ENCODE measurements at places on chromosomes 6 and 20. TPM values are rescaled to one million over a fixed set of nuclear protein-coding genes. Genes with fewer than 3 reads are reported as not detected.

GRCh38 chr20:7695635-7696034 is 244.6 kb downstream of the HAO1 start:
- peak; percentile 94 for DNase-seq
- peak overlapping the region; percentile 52 for H3K27ac ChIP-seq
- H3K36me3 ChIP-seq: no peaks in the 10 kb centered on the region
- H3K27me3 ChIP-seq: no peaks in the 10 kb centered on the region

- H3K4me3 ChIP-seq: no peak overlapping the region
- H3K36me3 ChIP-seq: no peaks in the 10 kb centered on the region
Observed at GRCh38 chr20:63129991-63130657, 85.8 kb downstream of the YTHDF1 start.

- peak overlapping the region; percentile 88 for H3K4me3 ChIP-seq
- H3K27me3 ChIP-seq: no peaks in the 10 kb centered on the region
- peak overlapping the region; percentile 77 for H3K27ac ChIP-seq
- peaks cover 6% of the 10 kb centered on the region for H3K4me1 ChIP-seq
- no peak for DNase-seq
Observed at GRCh38 chr6:149319422-149319821, 1.9 kb downstream of the TAB2 start.

- peak; percentile 17 for DNase-seq
- H3K27ac ChIP-seq: no peak overlapping the region
- H3K4me3 ChIP-seq: peak overlapping the region; percentile 40
- H3K4me1 ChIP-seq: peaks cover 5% of the 10 kb centered on the region
Observed at GRCh38 chr6:107820338-107821261, 3.5 kb downstream of the SCML4 start.

DNA sequence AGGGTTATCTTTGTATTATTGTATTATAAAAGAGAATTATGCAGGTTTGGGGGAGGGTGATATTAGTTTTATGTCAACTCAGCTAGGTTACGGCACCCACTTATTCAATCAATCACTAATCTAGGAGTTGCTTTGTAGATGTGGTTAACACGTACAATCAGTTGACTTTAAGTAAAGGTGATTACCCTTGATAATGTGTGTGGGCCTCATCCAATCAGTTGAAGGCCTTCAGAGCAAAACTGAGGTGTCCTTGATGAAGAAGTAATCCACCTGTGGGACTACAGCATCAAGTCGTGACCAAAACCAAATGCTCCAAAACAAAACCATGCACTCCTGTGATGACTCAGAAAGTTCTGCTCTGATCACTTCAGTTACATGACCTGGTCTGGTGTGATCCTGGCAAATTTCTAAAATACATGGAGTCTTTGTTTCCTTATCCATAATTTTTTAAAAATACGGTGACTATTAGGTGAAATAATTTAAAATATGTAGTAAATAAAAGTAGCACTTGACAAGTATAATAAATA is 114.1 kb downstream of the IYD start:
- no peak overlapping the region for H3K27ac ChIP-seq
- DNase-seq: no peak
- no peaks in the 10 kb centered on the region for H3K27me3 ChIP-seq
- no peaks in the 10 kb centered on the region for H3K36me3 ChIP-seq

- DNase-seq: peak; percentile 23
- no peaks in the 10 kb centered on the region for H3K27me3 ChIP-seq
- H3K36me3 ChIP-seq: no peaks in the 10 kb centered on the region
- peaks cover 8% of the 10 kb centered on the region for H3K4me1 ChIP-seq
- H3K27ac ChIP-seq: no peak overlapping the region
Observed at GRCh38 chr6:127554435-127555006, 22.5 kb upstream of the C6orf58 start.

- H3K27me3 ChIP-seq: no peaks in the 10 kb centered on the region
- H3K36me3 ChIP-seq: no peaks in the 10 kb centered on the region
- H3K27ac ChIP-seq: no peak overlapping the region
- peak; percentile 4 for DNase-seq
- H3K4me1 ChIP-seq: peaks cover 13% of the 10 kb centered on the region
Observed at GRCh38 chr6:142800240-142800639, 144.7 kb downstream of the HIVEP2 start.

DNA sequence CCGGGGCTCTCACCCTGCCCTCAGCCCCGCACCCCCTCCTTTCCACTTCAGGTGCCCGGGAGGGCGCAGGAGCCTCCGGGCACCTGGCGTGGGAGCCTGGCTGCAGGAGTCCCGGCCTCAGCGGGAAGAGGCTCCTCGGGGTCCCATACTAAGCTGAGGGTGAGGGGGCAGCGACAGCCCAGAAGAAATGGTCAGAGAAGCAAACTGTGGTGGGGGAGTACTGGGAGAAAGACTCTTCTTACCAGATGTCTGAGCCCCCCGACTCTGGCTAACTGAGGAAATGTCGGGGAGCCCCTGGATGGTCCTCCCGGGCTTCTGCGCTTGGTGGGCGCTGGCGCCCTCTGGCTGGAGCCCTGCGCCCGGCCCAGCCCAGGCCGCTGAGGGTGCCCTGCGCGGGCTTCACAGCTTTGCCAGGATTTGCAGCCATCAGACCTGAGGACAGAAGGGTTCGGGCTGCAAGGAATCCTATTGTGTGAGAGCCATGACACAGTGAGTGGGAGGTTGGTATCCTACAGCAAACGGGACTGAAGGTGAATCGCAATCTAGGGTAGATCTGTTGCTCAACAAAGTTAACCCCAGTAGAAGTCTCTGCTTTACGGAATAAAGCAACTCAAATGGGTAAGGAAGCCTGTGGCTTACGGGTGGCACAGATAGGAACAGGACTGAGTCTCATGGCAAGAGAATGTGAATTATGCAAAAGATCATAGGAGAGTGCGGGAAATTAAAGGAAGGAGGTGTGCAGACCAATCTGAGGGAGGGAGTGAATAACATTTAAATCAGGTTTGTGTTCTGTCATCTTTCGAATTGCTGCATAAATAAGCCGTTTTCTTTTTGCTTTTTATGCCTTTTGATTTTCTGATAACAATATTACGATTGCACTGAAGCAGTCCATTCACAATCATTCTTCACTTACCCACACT is 639 bp upstream of the RCAN2 start:
- no peaks in the 10 kb centered on the region for H3K36me3 ChIP-seq
- DNase-seq: no peak
- H3K4me3 ChIP-seq: peak overlapping the region; percentile 57

DNA sequence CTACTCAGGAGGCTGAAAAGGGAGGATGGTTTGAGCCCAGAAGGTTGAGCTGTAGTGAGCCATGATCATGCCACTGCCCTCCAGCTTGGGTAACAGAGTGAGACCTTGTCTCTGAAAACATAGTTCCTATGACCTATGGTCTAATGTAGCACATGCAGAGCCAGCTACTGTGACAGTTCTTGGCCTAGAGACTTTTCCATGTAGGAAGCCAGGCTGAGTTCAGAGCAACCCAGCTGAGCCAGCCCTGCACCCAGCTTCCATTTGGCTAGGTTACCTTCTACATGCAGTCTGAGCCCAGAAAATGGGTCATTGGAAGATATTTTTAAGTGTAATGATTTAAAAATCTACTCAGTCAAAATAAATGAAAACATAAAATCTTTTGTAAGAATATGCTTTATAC is 92.8 kb downstream of the FNDC1 start:
- H3K4me1 ChIP-seq: no peaks in the 10 kb centered on the region
- H3K4me3 ChIP-seq: no peak overlapping the region
- H3K36me3 ChIP-seq: no peaks in the 10 kb centered on the region
- no peaks in the 10 kb centered on the region for H3K27me3 ChIP-seq
- no peak overlapping the region for H3K27ac ChIP-seq

DNA sequence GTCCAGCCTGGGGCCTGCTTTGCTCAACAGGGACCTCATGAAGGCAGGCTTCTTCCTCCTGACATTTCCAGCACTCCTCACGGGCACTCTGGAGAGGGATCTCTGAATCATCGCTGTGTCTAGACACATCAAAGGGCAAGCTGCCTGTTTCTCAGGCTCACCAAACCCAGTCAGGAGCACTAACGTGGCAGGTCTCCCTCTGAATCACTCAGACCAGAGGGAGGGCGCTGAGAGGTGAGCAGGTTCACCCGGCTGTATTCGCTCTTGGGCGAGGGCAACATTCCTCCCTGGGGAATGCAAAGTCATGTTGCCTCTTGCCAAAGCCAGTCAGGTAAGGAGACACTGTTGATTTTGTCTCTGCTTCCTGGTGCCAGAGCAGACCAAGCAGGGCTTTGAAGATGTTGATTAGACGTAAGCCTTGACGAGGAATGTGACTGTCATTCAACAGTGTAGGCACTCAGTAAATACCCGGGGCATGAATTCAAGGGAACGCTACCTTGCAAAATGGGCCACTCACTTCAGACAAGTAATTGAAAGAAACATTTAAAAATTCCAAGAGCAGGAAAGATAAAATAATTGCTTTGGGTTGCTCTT is 50.1 kb downstream of the CYP24A1 start:
- peak overlapping the region; percentile 99 for H3K27ac ChIP-seq
- no peak overlapping the region for H3K4me3 ChIP-seq
- H3K36me3 ChIP-seq: no peaks in the 10 kb centered on the region
- DNase-seq: peak; percentile 99
- H3K4me1 ChIP-seq: peaks cover 32% of the 10 kb centered on the region
- H3K27me3 ChIP-seq: no peaks in the 10 kb centered on the region

DNA sequence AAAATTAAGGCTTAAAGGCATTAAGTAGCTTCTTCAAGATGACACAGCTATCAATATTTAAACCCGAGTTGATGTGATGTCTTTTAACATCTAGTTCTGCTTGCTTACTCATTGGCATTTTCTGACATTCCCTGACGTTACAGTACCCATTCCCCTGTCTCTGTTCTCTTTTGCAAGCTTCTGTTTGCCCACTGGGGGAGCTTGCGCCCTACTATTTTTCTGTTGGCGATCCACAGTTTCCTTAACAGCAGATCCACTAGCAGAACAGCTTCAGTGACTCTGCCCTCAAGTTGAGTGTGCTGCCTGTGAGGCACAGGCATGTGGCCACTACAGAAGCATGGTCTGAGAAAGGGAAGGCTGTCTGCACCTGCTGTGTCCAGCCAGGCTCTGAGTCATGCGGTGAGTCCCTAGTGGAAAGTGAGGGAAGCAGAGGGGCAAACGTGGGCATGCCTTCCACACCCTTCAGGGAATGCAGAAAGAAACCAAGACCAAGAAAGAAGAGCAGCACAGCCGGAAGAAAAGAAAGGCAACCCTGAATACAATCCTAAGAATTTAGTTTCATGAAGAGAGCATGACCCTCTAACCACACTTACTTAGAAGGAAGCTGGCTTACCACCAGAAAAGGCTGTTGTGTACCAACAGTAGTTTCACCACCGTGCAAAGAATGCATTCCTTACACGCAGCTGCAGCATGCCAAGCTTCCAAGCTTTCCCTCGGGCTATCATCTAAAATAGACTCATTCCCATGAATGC is 97.7 kb upstream of the VGLL2 start:
- H3K4me3 ChIP-seq: no peak overlapping the region
- DNase-seq: peak; percentile 35
- H3K4me1 ChIP-seq: no peaks in the 10 kb centered on the region
- no peaks in the 10 kb centered on the region for H3K36me3 ChIP-seq
- H3K27ac ChIP-seq: no peak overlapping the region

GRCh38 chr20:63247671-63248228 is 6.5 kb downstream of the NKAIN4 start:
- H3K4me3 ChIP-seq: no peak overlapping the region
- no peak for DNase-seq
- no peaks in the 10 kb centered on the region for H3K36me3 ChIP-seq
- H3K27ac ChIP-seq: no peak overlapping the region
- peaks cover 3% of the 10 kb centered on the region for H3K27me3 ChIP-seq

DNA sequence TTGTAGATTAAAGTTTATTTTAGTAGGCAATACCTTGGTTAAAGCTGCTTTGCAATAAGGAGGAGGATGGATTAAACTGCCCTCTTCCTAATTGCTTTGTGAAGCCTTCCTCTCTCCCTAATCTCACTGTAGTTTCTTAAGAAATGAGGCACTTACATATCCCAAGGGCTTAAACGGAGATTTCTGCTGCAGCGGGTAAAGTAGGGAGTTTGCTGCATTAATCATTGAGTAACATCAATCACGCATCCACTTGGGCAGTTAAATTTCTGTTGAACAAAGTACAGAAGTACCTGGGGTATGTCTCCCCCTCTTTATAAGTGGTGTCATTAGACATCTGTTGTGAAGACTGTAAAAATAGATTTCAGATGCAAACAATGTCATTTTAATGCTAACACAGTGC is 29.5 kb upstream of the ARID1B start:
- DNase-seq: no peak
- H3K4me1 ChIP-seq: no peaks in the 10 kb centered on the region
- H3K36me3 ChIP-seq: no peaks in the 10 kb centered on the region
- no peak overlapping the region for H3K27ac ChIP-seq

- peak; percentile 83 for DNase-seq
- no peak overlapping the region for H3K4me3 ChIP-seq
- H3K36me3 ChIP-seq: no peaks in the 10 kb centered on the region
- H3K27me3 ChIP-seq: no peaks in the 10 kb centered on the region
- no peak overlapping the region for H3K27ac ChIP-seq
Observed at GRCh38 chr6:148317739-148318138, 24.9 kb upstream of the SASH1 start.

DNA sequence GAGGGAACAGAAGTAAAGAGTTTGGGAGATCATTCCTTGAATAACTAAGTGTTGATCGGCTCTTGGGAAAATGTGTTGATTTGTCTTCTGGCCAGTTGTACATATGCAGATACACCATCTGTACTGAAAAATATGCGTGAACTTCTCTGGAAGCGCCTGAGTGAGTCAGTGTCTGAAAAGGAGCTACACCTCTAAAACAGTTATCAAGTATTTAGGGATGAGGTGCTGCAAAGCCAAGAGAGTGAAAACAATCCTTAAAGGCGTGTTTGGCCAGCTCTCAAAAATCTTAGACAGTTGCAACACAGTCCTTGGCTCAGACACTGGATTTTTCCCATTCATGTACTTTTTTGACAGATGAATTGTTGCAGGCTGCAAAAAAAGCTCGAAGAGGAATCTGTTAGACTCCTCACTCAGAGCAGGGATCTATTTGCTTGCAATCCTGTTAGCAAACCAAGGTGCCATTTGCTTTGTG is 61.3 kb downstream of the BMP6 start:
- H3K4me1 ChIP-seq: no peaks in the 10 kb centered on the region
- H3K36me3 ChIP-seq: no peaks in the 10 kb centered on the region
- H3K27ac ChIP-seq: no peak overlapping the region

DNA sequence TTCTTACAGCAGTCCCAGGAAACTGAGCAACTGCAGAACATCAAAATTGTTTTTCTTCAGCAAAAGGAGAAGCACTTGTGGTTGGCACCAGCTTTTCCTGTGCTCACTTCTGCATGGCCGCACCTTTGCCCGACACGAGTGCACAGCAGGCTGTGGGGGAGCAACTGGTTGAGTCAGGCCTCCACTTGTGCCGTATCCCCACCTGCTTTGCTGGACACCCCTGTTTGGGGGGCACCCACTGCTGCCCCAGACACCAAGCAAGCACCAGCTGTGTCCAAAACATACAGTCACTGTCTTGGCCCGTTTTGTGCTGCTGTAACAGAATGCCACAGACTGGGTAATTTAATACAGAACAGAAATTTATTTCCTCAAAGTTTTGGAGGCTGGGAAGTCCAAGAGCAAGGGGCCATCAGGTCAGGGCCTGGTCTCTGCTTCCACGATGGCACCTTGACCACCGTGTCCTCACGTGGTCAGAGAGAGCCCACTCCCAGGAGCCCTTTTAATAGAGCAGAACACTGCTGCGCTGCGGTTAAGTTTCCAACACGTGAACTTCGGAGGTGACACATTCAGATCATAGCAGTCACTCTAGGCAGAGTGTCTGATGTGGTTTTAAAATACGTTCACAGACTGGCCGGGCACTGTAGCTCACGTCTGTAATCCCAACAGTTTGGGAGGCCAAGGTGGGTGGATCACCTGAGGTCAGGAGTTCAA is 8.7 kb upstream of the GMEB2 start:
- H3K4me3 ChIP-seq: no peak overlapping the region
- H3K36me3 ChIP-seq: no peaks in the 10 kb centered on the region
- H3K27ac ChIP-seq: no peak overlapping the region

The SIGLEC1 gene
- not detected for total RNA-seq

The ALDH8A1 gene
- total RNA-seq: 0.41 TPM

Measured in astrocyte (in vitro differentiated cells and primary cell).